ENCODE measurements at places on chromosomes 11 and 22.

DNA sequence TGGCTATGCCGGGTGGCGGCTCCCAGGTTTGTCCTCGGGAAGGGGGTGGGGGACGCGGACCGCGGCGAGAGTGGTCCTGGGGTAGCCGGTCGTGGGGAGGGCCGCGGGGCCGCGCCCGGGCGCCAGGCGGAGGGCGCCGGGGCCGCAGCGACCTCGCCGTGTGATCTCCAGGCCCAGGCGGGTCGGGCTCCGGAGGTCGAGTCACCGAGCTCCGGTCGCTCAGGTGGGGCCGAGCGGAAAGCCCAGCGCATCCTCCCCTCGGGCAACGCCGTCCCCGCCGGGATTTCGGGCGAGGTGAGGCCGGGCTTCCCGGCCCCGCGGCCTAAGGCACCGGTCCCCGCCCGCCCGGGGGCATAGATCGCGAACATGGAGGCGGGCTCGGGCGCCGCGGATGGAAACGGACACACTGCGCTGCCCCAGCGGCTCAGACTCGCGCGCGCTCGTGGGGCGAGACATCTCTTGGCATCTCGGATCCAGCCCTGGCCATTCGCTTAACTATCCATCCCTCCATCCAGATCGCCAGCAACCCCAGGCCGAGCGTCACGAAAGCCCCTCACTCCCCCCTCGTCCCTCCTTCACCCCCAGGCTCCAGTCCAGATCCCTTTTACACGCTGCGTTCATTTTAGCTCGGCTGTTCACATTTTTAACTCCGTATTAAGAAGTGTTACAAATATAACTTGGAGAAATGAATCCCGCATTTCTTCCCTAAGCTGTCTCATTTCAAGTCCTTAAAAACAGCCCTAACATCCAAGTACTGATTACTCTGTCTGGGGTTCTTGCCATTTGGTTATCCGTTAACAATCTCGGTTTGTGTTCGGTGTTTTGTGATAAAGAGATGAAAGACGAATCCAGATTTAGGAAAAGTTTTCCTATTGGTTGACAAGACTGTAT lies 460 bp downstream of the ZC3H12C start:
- no peak for DNase-seq

DNA sequence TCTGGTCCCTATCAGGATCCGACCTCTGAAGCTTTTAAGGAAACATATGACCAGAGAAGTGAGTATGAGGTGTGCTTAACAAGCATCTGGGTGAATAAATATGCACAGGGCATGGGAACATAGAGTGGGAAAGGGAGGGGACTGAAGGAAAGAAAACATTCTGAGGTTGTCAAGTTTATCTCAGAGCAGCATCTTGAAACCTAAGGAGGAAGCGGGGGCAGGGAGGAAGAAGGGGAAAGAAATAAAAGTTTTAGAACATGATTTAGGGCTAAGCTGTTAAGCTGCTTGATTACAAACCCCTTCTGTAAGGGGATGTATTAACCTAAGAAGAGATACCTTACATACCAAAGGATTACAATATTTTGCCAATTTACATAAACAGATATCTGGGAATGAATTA lies 24.0 kb upstream of the SC5D start:
- DNase-seq = no peak

DNA sequence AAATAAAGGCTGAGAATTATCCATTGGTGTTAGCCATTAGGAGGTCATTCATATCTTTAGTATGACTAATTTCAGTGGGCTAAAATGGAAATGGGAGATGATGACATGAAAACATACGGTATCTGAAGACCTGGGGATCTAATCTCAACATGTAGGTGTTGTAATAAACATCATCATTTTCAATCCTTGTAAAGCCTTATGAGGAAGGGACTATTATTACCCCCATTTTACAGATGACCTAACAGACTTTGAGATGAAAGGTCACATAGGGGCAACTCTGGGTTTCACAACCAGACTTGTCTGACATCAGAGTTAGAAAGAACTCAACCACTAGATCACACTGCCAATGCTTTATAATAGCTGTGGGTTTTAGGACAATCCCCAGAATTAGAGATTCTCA lies 34.8 kb upstream of the TMEM135 start:
- no peak for DNase-seq

DNA sequence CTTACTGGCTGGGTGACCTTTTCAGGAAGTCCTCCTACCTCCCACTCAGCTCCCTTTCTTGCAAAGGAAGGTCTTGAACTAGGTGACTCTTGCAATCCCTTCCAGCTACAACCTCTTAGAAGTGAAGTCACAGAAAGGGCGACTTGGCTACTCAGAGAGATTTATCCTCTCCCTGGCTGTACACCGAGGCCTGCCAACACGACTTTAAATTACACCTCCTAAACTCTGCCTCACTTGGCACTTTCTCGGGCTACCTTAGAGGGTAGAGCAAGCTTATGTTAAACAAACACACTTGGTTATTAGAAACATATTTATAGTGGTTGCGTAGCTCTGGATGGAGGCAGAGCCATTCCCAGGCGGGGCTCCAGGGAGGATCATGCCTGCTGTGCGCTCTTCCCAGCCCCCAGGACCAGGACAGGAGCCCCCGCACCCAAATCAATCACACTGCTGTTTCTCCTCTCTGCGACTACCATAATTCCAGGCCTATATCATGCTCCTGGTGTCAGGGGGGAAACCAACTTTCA lies 358.4 kb downstream of the BUD13 start:
- DNase-seq = no peak

DNA sequence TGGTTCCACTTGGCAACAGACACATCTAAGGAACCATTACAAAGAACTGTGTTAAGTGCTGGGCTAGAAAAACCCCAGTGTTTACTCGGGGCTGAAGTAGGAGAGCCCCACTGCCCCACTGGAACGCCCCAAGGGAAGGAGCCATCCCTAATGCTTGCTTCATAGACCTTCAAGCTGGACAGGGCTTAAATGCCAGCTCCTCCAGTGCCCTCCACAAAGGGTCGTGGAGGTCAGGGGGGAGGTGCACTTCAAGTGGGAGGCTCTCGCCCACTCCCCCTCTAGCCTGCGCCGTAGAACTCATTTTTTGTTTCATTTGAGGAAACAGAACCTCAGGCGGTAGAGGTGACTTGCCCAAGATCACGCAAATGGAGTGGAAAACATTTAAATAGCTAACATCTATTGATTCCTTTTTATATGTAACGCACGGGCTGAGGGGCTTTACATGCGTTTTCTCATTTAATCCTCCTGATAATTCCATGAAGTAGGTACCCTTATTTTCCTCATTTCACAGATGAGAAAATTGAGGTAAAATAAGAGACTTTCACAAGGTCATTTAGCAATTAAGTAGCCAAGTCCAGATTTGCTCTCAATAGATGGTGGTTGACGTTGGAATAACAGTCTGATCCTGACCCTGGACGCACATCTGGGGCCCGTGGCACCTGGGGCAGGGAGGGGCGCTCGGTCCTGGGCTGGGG lies 545 bp upstream of the ZDHHC13 start:
- DNase-seq = no peak

- no peak for DNase-seq
These were observed 11.4 kb upstream of the CD81 start for GRCh38 chr11:2365571-2366210.

DNA sequence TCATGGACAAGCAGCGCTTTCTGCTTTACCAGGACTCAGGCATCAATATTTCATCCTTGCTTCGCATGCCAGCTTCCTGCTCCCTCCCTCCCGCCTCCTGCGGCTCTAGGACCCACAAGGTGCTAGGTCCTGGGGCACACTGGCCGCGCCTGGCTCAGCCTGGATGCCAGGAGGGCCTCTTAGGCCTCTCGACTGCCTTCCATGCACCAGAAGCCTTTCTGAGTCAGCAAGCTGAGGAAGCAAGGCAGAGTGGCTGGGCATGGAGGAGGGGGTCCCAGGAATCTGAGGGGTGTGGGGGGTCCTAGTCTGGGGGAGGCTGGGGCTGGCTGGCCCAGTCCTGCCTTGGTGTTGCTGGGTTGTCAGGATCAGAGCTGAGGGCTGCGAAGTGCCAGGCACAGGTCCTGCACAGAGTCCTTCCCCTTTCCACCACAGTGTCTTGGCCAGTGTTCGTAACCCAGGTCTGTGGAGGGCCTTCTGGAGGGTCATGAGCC lies 61.0 kb upstream of the THY1 start:
- DNase-seq = no peak

- no peak for DNase-seq
These were observed 2.8 kb downstream of the ARSA start for GRCh38 chr22:50625131-50625567.

GRCh38 chr11:81852896-81853295 lies 880.8 kb downstream of the FAM181B start:
- DNase-seq = no peak

GRCh38 chr11:11311169-11311568 lies 41.9 kb downstream of the CSNK2A3 start:
- no peak for DNase-seq

GRCh38 chr11:118247041-118247440 lies 5.1 kb downstream of the MPZL3 start:
- no peak for DNase-seq

- peak; percentile 48 for DNase-seq
These were observed 8.9 kb downstream of the SCGB1A1 start for GRCh38 chr11:62427630-62428233.

DNA sequence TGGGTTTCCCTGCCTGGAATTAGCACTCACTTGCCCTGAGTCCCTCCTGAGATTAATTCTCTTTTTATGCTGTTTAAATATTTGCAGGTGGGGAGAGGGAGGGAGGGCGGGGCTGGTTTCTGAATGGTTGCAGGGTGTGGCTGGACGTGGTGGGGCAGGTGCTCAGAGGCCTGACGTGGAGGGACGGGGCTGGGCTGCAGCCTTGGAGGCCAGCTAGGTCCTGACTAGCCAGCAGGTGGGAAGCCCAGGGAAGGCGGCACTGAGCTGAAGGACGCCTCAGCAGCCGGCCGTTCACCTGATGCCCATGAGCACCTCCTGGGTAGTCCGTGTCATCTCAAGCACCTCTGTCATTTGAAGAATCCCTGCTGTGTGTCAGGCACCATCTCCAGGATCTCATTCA lies 21.3 kb downstream of the SGSM1 start:
- DNase-seq = no peak

DNA sequence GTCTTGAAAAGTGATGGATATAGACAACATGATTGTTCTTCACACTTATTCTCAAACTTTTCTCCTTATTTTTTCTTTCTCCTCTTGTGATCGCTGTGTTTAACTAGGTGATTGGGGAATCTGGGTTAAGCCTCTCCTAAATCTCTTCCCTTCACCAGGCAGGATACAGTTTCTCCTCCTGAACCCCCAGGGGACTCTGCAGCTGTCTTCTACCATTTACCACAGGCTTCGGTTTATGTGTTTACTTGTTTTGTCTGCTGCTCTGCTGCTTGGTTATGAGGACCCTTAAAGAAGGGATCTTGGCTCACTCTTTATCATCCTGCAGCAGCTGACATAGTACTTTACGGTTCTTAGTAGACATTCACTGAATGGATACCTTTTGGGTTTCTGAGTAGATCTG lies 124.2 kb downstream of the NCAM1 start:
- no peak for DNase-seq

DNA sequence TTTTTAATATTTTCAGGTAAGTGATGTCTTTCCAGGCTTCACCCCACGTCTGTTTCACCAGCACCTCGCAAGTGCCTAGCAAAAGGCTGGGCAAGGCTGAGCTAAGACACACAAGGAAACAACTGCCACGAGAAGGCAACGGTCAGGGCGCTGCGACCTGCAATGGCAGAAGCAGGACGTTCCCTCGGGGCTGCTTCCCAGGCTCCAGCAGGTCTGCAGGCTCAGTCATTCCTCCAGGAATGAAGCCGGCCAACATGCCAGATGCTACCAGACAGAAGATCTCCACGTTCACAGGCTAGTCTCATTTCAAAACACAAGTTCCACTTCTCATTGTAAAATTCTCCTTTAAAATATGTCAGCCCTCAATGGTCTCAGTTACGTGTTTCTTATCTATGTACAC lies 45.5 kb downstream of the CELSR1 start:
- no peak for DNase-seq

DNA sequence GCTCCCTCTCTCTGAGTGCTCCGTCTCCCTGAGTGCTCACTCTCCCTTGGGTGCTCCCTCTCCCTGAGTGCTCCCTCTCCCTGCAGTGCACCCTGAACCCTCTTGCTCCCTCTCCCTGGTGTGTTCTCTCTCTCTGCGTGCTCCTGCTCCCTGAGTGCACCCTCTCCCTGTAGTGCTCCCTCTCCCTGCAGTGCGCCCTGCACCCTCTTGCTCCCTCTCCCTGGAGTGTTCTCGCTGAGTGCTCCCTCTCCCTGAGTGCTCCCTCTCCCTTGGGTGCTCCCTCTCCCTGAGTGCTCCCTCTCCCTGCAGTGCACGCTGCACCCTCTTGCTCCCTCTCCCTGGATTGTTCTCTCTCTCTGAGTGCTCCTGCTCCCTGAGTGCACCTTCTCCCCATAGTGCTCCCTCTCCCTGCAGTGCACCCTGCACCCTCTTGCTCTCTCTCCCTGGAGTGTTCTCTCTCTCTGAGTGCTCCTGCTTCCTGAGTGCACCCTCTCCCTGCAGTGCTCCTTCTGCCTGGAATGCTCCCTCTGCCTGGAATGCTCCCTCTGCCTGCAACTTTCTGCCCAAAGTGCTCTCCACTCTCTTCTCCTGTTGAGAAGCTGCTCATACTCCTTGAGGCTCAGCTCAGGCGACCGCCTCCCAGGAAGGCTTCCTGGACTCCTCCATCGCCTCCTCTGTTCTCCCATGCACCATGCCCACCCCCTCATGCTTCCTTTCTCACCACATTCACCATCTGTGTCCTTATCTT lies 48.4 kb upstream of the WNT7B start:
- DNase-seq = no peak

DNA sequence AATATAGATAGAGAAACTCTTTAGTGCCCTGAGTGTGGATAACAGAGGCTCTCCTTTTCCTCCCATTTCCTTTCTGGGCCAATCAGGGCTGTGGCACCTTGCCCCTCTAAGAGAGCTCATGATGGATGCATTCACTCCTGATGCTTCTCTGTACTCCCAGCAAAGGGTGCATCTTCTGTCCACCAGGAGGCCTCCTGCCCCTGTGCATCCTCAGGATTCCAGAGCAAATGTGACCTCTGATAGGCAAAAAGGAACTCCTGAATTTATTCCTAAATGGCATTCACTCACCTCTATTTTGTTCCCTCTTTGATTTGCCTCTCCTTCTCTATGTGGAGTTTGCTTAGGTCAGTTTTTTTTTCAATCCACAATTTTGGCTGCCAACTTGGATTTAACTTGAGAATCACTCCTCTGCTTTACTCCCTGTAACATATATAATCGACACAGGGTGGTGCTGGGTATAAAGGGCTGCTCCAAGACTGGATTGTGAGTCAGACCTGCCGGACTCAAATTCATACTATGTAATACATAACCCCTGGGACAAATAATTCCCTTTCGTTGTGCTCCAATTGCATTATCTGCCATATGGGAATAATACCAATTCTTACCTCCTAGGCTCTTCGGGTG lies 1.1 kb upstream of the MRGPRX4 start:
- DNase-seq = no peak

- DNase-seq = no peak
These were observed 80.8 kb downstream of the CACNA1I start for GRCh38 chr22:39651053-39651996.

GRCh38 chr22:23248583-23248982 lies 68.3 kb downstream of the BCR start:
- no peak for DNase-seq

GRCh38 chr11:20351136-20351535 lies 12.4 kb upstream of the HTATIP2 start:
- DNase-seq = no peak

- DNase-seq = no peak
These were observed 25.4 kb downstream of the MICAL3 start for GRCh38 chr22:17998913-17999312.

- DNase-seq = peak; percentile 54
These were observed 531 bp downstream of the PIM3 start for GRCh38 chr22:49961005-49961600.
